ENCODE measurements at places on chromosomes 7 and 10.

- H3K4me3 ChIP-seq, result no peak overlapping the region
- H3K4me1 ChIP-seq, result no peaks in the 10 kb centered on the region
- H3K36me3 ChIP-seq, result no peaks in the 10 kb centered on the region
- DNase-seq, result no peak
These were observed 25.3 kb upstream of the GIMAP6 start for GRCh38 chr7:150657526-150657925.

DNA sequence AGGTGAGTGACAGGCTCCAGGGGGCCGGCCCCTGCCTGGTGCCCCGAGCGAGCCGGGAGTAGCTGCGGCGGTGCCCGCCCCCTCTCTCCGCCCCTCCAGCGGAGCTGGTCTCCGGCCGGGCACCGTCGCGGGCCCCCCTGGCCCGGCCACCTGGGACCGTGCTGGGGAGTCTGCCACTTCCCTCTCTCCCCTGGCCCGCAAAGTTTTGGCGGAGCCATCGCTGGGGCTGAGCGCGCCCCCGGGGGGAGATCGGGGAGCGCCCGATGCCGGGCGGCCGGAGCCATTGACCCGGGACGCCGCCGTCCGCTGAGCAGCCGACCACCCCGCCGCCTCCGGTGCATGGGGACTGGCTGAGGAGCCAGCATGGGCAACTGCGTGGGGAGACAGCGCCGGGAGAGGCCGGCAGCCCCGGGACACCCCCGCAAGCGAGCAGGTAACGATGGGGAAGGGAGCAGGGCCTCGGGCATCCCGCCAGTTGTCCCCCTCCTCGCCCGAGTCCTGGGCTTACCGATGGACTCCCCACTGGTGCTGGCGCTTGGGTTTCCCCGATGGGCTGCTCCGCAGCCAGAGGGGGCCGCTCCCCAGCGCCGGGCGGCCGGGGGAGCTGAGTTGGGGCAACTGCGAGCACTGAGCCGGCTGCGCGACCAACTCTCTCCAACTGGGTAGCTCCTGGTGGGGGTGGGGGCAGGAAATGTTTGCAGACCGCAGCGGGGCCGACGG, at the start of gene UBTD1:
TSS of gene UBTD1 (plus strand) at position 84 of the 720 bp plus-strand sequence. CDS start at position 364, 280 bp downstream.
- H3K4me1 ChIP-seq, result peaks cover 15% of the 10 kb centered on the region
- H3K36me3 ChIP-seq, result no peaks in the 10 kb centered on the region
- peak; percentile 60 for DNase-seq

DNA sequence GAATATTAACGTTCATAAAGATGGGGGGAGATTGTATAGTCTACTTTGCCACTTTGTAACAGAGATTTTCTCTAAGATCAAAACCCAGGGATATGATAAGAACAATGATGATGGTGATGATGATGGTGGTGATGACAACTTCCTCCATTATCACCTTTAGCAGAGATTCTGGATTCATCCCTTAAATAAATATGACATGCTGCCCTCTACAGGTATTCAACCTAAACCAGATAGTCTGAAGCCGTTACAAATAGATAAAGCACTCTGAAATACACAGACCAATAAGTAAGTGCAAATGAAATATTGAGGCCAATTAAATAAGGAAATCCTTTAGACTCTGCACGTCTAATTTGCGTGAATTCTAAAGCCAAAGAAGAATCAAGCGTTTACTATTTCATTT, 211.5 kb downstream of the CREB5 start:
- no peak overlapping the region for H3K4me3 ChIP-seq
- no peak for DNase-seq
- H3K4me1 ChIP-seq, result peaks cover 20% of the 10 kb centered on the region
- H3K27me3 ChIP-seq, result no peaks in the 10 kb centered on the region

DNA sequence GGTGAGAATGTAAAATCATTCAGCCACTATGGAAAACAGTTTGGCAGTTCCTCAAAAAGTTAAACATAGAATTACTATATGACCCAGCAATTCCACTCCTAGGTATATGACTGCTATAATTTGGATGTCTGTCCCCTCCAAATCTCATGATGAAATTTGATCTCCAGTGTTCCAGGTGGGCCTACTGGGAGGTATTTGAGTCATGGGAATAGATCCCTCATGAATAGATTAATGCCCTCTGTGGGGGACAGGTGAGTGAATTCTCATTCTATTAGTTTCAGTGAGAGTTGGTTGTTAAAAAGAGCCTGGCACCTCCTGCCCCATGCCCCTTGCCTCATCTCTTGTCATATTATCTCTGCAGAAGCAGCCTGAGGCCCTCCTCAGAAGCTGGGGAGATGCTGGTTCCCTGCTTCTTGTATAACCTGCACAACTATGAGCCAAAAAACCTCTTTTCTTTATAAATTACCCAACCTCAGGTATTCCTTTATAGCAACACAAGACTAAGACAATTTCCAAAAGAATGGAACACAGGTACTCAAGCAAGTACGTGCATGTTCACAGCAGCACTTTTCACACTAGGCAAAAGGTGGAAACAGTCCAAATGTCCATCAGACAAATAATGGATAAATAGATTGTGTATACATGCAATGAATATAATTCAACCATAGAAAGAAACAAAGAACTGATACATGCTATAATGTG, 8.8 kb upstream of the SLC25A28 start:
- no peak overlapping the region for H3K4me3 ChIP-seq
- H3K27ac ChIP-seq, result no peak overlapping the region
- DNase-seq, result no peak
- no peaks in the 10 kb centered on the region for H3K27me3 ChIP-seq
- no peaks in the 10 kb centered on the region for H3K36me3 ChIP-seq
- H3K4me1 ChIP-seq, result no peaks in the 10 kb centered on the region

DNA sequence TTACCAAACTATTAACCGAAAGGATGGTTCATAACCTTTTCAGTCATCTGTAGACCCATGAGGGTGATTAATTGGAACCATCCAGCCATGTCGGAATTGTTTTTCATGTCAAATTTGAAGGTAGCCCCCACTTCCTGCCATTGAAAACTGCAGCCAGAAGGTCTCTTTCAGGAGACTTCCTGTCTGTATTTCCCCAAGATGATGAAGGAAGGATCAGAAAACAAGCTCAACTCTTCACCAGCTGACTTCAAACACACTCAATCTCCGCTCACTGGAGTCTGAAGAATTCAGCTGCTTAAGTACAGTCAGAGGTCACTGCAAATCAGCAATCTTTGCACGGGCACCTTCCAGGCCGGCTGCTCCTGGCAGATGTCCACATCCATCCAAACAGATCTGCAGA, 291.7 kb upstream of the NPVF start:
- H3K36me3 ChIP-seq, result no peaks in the 10 kb centered on the region
- H3K27ac ChIP-seq, result no peak overlapping the region
- DNase-seq, result no peak
- H3K27me3 ChIP-seq, result no peaks in the 10 kb centered on the region

DNA sequence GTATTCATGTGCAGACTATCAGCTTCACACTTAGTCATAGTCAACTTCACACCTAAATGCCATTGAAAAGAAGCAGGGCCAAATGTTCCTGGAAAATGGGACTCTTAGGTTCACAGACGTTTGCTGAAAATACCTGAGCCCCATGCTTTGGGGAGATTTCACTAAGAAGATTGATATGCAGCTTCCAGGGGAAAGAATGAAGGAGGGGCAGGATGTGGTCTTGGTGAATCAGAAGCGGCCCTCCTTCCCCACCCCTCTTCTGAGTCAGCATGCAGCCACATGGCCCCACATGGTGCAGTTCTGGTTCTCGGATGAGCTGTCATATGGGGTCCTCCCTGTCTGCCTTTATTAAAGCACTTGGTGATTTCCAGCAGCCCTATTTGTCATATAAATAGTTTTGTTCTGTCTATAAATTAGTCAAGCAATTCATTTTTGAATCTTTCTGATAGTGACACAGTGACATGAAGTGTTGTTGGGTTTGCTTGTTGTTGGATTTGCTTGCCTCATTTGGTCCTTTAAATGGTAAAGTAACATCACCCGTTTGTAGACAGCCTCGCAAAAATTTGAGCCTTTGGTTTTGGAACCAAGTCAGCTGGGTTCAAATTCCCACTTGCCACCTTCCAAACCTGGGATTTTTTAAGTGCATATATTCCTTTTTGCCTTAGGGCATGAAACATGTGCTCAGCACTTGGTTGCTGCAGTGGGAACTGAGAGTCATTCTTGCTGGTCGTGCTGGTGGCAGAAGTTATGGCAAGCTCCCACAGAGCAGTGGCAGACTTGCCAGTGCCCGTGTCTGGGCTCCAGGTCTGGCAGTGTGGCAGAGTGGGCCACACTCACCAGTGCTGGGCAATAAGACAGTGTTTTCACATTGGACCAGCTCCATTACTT, 68.1 kb upstream of the CDK6 start:
- no peaks in the 10 kb centered on the region for H3K36me3 ChIP-seq
- no peak overlapping the region for H3K4me3 ChIP-seq
- H3K27ac ChIP-seq, result no peak overlapping the region
- no peaks in the 10 kb centered on the region for H3K4me1 ChIP-seq

- DNase-seq, result no peak
- no peak overlapping the region for H3K27ac ChIP-seq
- H3K27me3 ChIP-seq, result no peaks in the 10 kb centered on the region
- H3K36me3 ChIP-seq, result no peaks in the 10 kb centered on the region
- H3K4me1 ChIP-seq, result peaks cover 3% of the 10 kb centered on the region
These were observed 671.1 kb upstream of the CELF2 start for GRCh38 chr10:10346390-10347150.

DNA sequence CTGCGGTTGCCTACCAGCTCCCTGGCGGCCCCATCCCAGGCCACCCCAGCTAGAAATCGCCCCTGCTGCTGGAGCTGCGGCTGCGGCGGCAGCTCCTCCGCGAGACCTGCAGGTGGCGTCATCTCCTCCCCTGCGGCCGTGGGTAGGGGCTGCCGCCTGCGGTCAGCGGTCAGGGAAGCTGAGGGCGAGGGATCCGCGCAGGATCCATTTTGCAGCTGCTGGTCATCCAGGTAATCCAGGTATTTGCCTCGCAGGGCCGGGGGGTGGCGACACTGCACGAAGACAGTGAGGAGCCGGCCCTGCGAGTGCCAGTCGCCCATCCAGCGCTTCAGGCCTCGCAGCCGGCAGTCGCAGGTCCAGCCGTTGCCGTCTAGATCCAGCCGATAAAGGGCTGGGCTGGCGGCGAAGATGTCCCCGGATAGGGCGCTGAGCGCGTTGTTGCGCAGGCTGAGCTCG, 1.5 kb downstream of the TRIL start:
- peaks cover 46% of the 10 kb centered on the region for H3K27me3 ChIP-seq
- H3K4me1 ChIP-seq, result no peaks in the 10 kb centered on the region
- peak overlapping the region; percentile 54 for H3K4me3 ChIP-seq
- H3K27ac ChIP-seq, result no peak overlapping the region
- no peaks in the 10 kb centered on the region for H3K36me3 ChIP-seq
- peak; percentile 74 for DNase-seq

DNA sequence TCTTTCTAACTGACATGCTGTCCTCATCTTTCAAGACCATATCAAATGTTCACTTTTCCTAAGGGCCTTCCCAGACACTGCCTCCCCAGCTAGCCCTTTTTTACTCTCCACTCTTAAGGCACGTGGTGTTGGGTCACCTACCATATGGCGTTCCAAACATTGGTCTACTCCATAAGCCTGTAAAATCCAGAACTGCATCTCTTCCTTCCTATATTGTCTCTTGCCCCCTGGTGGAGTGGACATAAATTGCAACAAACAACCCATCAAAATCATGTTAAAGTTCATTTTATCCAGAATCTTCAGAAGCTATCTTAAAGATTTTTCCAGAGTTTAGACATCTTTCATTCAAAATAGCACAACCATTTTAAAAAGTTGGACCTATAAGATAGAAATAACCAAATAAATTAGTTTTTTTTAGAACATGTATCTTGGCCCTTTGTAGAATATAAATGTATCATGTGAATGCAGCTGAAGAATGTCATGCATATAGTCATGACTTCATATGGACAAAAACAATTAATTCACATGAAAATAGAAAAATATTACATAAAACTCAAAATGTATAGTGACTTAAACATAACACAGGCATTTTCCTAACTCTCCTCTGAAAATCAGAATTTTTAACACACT, 180.6 kb upstream of the CHRM2 start:
- peak; percentile 47 for DNase-seq
- no peaks in the 10 kb centered on the region for H3K27me3 ChIP-seq
- no peak overlapping the region for H3K4me3 ChIP-seq

GRCh38 chr7:94630855-94631254, 25.1 kb downstream of the SGCE start:
- H3K36me3 ChIP-seq, result no peaks in the 10 kb centered on the region
- no peak overlapping the region for H3K27ac ChIP-seq
- H3K4me3 ChIP-seq, result no peak overlapping the region
- H3K27me3 ChIP-seq, result no peaks in the 10 kb centered on the region
- peaks cover 18% of the 10 kb centered on the region for H3K4me1 ChIP-seq
- DNase-seq, result peak; percentile 30

DNA sequence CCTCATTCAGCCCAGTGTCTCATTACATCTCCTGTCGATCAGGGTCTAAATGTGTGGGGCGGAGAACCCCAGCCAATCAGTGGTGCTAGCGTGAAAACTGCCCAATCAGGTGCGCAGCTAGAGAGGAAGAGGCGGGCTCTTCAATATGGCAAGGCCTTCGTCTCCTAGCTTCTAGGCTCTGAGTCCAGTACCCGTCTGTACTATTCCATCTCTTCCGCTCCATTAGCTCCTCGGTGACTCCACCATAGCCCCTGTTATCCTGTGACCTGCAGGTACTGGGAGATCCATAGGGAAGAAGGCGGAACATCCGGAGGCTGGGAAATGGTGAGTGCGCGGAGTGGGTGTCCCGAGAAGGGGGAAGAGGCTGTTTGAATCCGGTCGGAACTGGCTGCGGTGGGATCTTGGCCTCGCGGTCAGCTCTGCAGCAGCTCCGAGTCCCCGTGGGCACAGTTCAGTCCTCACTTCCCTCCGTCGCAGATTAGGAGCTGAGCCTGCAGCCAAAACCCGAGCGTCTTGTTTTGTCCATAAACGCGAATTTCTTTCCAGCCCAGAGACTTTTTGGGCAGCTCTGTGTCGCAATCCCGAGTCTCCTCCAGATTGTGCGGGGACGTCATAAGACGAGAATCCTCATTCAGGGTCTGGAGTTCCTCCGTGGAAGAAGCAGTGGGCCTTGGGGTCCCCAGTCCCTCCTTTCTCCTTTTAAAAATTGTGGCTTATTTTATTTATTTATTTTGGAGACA, at the start of gene ZNF727:
TSS of gene ZNF727 (plus strand) at position 134 of the 740 bp plus-strand sequence. CDS start at position 322, 188 bp downstream.
- H3K36me3 ChIP-seq, result no peaks in the 10 kb centered on the region
- H3K27me3 ChIP-seq, result no peaks in the 10 kb centered on the region
- no peak within 1 kb of the TSS for H3K27ac ChIP-seq
- H3K4me1 ChIP-seq, result no peaks in the 10 kb centered on the region

GRCh38 chr10:78777466-78777865, 291.3 kb upstream of the ZMIZ1 start:
- H3K27me3 ChIP-seq, result no peaks in the 10 kb centered on the region
- peaks cover 6% of the 10 kb centered on the region for H3K4me1 ChIP-seq
- no peaks in the 10 kb centered on the region for H3K36me3 ChIP-seq
- peak; percentile 37 for DNase-seq
- no peak overlapping the region for H3K4me3 ChIP-seq
- H3K27ac ChIP-seq, result no peak overlapping the region

- H3K4me3 ChIP-seq, result no peak overlapping the region
- no peak overlapping the region for H3K27ac ChIP-seq
- H3K27me3 ChIP-seq, result no peaks in the 10 kb centered on the region
These were observed 2.2 kb upstream of the STRIP2 start for GRCh38 chr7:129431911-129432643.
